ENCODE measurements at places on chromosomes 1 and 21. TPM values are rescaled to one million over a fixed set of nuclear protein-coding genes. Genes with fewer than 3 reads are reported as not detected.

GRCh38 chr1:195434566-195435203 lies 1173.6 kb downstream of the KCNT2 start:
- no peaks in the 10 kb centered on the region for H3K4me1 ChIP-seq
- H3K27me3 ChIP-seq = no peaks in the 10 kb centered on the region
- no peak overlapping the region for H3K27ac ChIP-seq
- H3K4me3 ChIP-seq = no peak overlapping the region

DNA sequence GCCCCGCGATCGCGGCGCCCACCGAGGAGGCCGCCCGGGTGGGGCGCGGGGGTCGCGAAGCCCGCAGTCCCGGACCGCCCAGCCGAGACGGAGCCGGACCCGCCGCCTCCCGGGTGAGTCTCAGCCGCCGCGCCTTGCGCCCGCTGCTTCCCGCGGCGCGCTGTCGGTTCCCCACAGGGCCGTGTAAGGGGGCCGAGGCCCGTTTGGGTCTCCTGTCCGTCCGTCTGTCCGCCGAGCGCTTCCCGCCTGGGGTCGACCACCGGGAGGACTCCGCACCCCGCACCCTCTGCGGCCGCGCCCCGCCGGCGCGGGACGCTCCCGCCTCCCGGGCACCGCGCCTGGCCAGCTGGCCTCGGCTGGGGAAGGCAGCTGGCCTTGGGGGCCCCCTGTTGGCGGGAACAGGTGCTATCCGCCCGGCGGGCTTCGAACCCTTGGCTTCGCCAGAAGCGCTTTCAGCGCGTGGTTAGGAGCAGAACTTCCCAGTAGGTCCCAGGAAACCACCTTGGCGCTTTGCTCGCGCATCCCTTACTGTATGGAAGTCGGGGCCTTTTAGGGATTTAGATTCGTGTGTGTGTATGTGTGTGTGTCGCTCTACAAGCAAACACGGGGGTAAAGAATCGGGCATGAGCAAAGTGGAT lies 414 bp downstream of the TMEM51 start:
- peak overlapping the region; percentile 91 for H3K27ac ChIP-seq
- H3K27me3 ChIP-seq = no peaks in the 10 kb centered on the region
- no peaks in the 10 kb centered on the region for H3K36me3 ChIP-seq
- DNase-seq = peak; percentile 77
- peaks cover 21% of the 10 kb centered on the region for H3K4me1 ChIP-seq
- peak overlapping the region; percentile 69 for H3K4me3 ChIP-seq

- peak overlapping the region; percentile 72 for H3K27ac ChIP-seq
- no peaks in the 10 kb centered on the region for H3K27me3 ChIP-seq
- H3K36me3 ChIP-seq = no peaks in the 10 kb centered on the region
- peak; percentile 49 for DNase-seq
Measured at GRCh38 chr1:151945725-151946722, 36.7 kb upstream of the THEM4 start.

- H3K27me3 ChIP-seq = no peaks in the 10 kb centered on the region
- H3K4me3 ChIP-seq = no peak overlapping the region
- H3K4me1 ChIP-seq = peaks cover 13% of the 10 kb centered on the region
- H3K27ac ChIP-seq = no peak overlapping the region
Measured at GRCh38 chr1:39699419-39699818, 8.2 kb upstream of the HPCAL4 start.

- no peaks in the 10 kb centered on the region for H3K36me3 ChIP-seq
- no peak for DNase-seq
- H3K4me1 ChIP-seq = no peaks in the 10 kb centered on the region
- H3K27ac ChIP-seq = no peak overlapping the region
- H3K4me3 ChIP-seq = no peak overlapping the region
Measured at GRCh38 chr1:59025201-59025600, 241.4 kb upstream of the JUN start.

DNA sequence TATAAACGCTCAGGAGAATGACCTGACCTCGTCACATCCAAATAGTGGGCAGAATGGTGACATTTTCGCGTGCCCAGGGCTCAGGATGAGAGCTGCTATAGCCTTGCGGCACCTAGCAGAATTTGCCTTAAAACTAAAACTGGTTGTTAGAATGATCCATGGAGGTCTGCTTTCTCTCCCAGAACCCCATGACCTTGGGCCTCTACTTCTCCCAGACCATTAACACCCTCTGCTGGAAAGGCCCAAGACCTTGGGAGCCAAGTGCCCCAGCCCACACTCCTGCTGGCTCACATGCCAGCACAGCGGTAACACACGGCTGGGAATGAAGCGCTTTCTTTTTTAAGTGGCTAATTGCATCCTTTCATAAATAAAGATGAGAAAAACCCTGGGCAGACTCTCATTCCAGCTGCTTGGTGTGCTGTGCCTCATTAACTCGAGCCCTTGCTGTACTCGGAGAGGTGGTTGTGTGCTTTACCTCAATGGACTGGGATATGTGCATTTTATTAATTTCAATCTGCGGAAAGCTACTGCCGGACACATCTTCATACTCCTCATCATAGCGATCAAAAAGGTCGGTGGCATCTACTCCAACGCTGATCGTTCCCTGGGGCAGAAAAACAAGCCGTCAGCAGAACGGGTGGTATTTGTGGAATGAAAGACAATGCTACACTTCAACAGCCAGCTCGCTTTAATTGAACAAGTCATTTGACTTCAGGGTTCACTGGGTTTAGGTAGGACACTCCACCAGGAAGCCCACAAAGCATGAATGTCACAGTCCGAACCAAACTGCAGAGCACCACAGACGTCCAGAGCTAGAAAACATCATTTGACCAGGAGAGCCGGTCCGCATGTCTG lies 29.0 kb downstream of the THAP3 start:
- no peaks in the 10 kb centered on the region for H3K27me3 ChIP-seq
- H3K4me3 ChIP-seq = no peak overlapping the region
- no peaks in the 10 kb centered on the region for H3K4me1 ChIP-seq
- no peak overlapping the region for H3K27ac ChIP-seq

- H3K27me3 ChIP-seq = peaks cover 3% of the 10 kb centered on the region
- H3K36me3 ChIP-seq = no peaks in the 10 kb centered on the region
- no peak overlapping the region for H3K27ac ChIP-seq
- H3K4me3 ChIP-seq = no peak overlapping the region
Measured at GRCh38 chr1:175480343-175480822, 263.0 kb downstream of the TNR start.

DNA sequence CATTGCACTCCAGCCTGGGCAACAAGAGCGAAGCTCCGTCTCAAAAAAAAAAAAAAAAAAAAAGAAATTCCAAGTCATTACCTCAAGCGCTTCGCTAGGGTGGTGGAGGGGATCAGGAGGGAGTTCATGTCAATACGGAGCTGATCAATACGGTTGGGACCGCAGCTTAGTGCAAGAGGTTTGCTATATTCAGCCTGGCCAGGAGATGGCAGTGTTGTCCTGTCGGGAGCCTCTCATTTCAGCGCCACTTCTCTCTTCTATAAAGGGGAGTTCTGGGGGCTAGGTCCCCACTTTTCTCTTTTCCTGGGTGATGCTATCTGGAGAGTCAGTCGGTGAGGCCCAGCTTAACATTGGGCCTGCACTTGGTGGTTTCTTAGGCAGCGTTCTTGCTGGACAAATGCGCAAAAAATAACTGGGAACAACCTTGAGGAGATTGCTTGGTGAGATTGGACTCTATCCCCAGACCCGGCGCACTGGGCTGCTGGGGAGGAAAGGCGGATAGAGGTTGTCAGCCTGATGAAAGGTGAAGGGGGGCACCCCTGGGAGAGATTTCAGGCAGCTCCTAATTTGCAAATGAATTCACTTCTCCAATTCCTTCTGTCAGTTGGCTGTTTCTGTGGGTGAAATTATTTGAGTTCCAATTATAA lies 40.4 kb downstream of the KIAA0040 start:
- DNase-seq = peak; percentile 58
- no peaks in the 10 kb centered on the region for H3K36me3 ChIP-seq
- H3K27ac ChIP-seq = no peak overlapping the region
- H3K27me3 ChIP-seq = peaks cover 18% of the 10 kb centered on the region

- no peaks in the 10 kb centered on the region for H3K27me3 ChIP-seq
- H3K4me1 ChIP-seq = no peaks in the 10 kb centered on the region
- no peak overlapping the region for H3K4me3 ChIP-seq
- H3K27ac ChIP-seq = no peak overlapping the region
- H3K36me3 ChIP-seq = peaks cover 23% of the 10 kb centered on the region
Measured at GRCh38 chr1:145757420-145757819, 38.1 kb downstream of the CD160 start.

GRCh38 chr1:223500560-223501425 lies 107.6 kb downstream of the CCDC185 start:
- no peak overlapping the region for H3K27ac ChIP-seq
- no peak overlapping the region for H3K4me3 ChIP-seq

DNA sequence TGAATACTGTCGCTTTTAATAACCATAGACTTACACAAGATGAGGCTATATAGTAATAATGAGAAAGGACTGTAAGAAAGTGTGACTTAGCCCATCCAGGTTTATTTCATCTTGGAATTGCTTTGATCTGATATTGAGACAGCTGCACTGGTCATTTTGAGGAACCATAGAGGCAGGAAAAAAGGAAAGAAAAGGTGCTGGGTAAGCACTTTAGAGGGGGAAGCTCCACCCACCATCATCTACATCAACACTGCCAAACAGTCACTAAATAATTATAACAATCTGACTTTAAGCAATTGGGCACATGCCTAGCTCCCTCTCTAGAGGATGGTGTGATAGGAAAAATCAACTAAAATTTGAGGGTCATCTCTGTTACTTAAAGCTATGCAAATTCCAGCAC lies 70.6 kb upstream of the ST6GALNAC3 start:
- H3K27ac ChIP-seq = no peak overlapping the region
- no peaks in the 10 kb centered on the region for H3K4me1 ChIP-seq
- DNase-seq = no peak
- no peaks in the 10 kb centered on the region for H3K27me3 ChIP-seq

- H3K27me3 ChIP-seq = no peaks in the 10 kb centered on the region
- no peak overlapping the region for H3K4me3 ChIP-seq
Measured at GRCh38 chr1:187646536-187647107, 817.9 kb downstream of the PLA2G4A start.

DNA sequence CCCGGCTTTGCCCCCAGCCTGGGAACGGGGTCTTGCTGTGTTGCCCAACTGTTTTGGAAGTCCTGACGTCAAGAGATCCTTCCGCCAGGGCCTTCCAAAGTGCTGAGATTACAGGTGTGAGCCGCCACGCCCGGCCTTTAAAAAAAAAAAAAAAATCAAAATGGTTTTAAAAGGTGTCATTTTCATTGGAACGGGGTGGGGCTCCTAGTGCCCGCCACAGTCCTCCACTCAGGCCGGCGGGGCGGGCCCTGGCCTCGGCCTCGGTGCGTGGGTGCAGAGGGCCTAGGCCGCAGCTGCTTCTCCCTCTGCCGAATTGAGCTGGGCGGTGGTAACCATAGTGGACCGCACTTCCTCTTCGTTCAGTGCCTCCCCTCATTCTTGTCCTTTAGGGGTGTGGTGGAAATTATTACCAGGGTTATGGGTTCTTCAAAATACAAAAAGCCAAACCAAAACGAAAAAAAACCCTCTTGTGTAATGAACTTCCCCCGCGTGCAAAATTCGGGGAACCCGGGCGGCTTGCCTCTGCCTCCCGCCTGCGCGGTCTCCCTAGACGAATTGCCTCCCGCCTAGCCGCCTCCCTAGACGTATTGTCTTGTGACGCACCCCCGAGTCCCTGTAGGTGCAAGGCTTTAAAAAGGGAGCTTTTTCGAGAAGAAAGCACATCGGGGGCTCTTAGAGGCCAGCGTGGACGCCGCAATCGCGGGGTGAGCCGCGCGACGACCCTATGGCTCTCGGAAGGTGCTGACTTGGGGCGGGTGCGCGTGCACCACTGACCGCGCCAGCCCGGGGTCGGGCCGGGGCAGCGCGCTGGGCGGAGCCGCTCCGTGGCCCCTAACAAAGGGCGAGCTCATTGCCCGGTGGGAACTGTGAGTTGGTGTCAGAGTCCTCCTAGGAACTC lies 10.5 kb upstream of the SPEN start:
- H3K4me1 ChIP-seq = peaks cover 4% of the 10 kb centered on the region
- H3K27me3 ChIP-seq = no peaks in the 10 kb centered on the region
- H3K4me3 ChIP-seq = peak overlapping the region; percentile 32
- DNase-seq = peak; percentile 31

- DNase-seq = peak; percentile 62
- no peaks in the 10 kb centered on the region for H3K36me3 ChIP-seq
Measured at GRCh38 chr1:165871311-165872067, 44.1 kb downstream of the UCK2 start.

- no peaks in the 10 kb centered on the region for H3K4me1 ChIP-seq
- peak; percentile 15 for DNase-seq
- no peaks in the 10 kb centered on the region for H3K36me3 ChIP-seq
- no peak overlapping the region for H3K4me3 ChIP-seq
- H3K27me3 ChIP-seq = no peaks in the 10 kb centered on the region
Measured at GRCh38 chr1:9960706-9961562, 17.7 kb downstream of the NMNAT1 start.

GRCh38 chr21:35335951-35336446 lies 286.9 kb upstream of the RUNX1 start:
- H3K27ac ChIP-seq = no peak overlapping the region
- H3K27me3 ChIP-seq = no peaks in the 10 kb centered on the region
- no peaks in the 10 kb centered on the region for H3K36me3 ChIP-seq

- no peaks in the 10 kb centered on the region for H3K27me3 ChIP-seq
- H3K36me3 ChIP-seq = no peaks in the 10 kb centered on the region
- no peaks in the 10 kb centered on the region for H3K4me1 ChIP-seq
- no peak overlapping the region for H3K27ac ChIP-seq
- DNase-seq = no peak
- H3K4me3 ChIP-seq = no peak overlapping the region
Measured at GRCh38 chr1:103353391-103353790, 172.1 kb upstream of the RNPC3 start.

DNA sequence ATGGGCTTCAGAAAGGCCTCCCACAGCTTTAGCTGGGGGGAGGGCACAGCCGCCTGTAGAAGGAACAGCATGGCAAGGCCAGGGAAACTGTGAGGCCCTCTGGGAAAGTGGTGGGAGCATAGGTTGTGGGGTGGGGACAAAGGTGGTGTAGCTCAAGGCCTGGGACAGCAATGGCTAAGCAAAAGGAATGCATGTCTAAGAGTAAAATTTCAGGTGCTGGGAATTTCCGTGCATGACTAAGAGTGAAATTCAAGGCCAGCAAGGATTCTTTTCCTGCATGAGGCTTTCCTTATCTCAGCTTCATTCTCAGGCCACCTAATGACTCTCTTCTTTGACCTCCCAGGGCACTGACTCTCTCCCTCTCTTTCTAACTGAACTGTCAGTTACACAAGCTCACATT lies 86.5 kb upstream of the WNT4 start:
- peaks cover 4% of the 10 kb centered on the region for H3K4me1 ChIP-seq
- H3K4me3 ChIP-seq = no peak overlapping the region
- H3K27me3 ChIP-seq = no peaks in the 10 kb centered on the region
- no peak for DNase-seq
- H3K36me3 ChIP-seq = no peaks in the 10 kb centered on the region
- peak overlapping the region; percentile 26 for H3K27ac ChIP-seq

GRCh38 chr21:33402001-33402979 lies 923 bp upstream of the IFNGR2 start:
- DNase-seq = peak; percentile 82
- H3K4me1 ChIP-seq = peaks cover 10% of the 10 kb centered on the region
- no peaks in the 10 kb centered on the region for H3K27me3 ChIP-seq
- no peaks in the 10 kb centered on the region for H3K36me3 ChIP-seq

The OR14K1 gene
- total RNA-seq = not detected

The OR2W3 gene
- 2.0 TPM for total RNA-seq

The C4BPA gene
- total RNA-seq = 203 TPM

The BNIPL gene
- total RNA-seq = 2.8 TPM

The NBPF9 gene
- 20.5 TPM for total RNA-seq

The PDC gene
- total RNA-seq = not detected

The RNU1-2 gene
- total RNA-seq = 3,134 TPM

The FCRL1 gene
- total RNA-seq = 3.4 TPM

The ECE1 gene
- total RNA-seq = 105 TPM

The ENAH gene
- 89.4 TPM for total RNA-seq

The FCAMR gene
- not detected for total RNA-seq

The SH2D5 gene
- 0.52 TPM for total RNA-seq

The GPR37L1 gene
- not detected for total RNA-seq

The OVAAL gene
- total RNA-seq = 0.17 TPM

The ZNF687 gene
- total RNA-seq = 31.2 TPM

The CR1L gene
- total RNA-seq = 2.6 TPM

The BTBD19 gene
- 20.0 TPM for total RNA-seq

The ARF1 gene
- total RNA-seq = 500 TPM

The PPM1J gene
- 0.64 TPM for total RNA-seq

The LCE1D gene
- total RNA-seq = not detected

Measured in lung (tissue), 17 donors.